ENCODE measurements at places on chromosomes 4 and X.

DNA sequence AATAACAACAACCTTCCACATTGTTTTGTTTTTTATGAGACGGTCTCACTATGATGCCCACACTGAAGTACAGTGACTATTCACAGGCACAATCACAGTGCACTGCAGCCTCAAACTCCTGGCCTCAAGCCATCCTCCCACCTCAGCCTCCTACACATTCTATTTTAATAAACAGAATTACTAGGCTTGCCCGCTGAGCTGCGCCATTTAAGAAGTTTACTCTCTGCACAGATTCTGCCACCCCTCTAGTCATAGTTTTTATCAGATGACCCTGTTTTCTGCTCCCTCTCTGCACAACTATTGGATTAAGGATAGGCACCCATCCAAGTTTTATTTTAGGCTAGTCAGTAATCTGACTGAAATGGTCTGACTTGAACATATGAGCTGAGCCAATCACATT lies 11.3 kb upstream of the COX18 start:
- DNase-seq: peak; percentile 20

DNA sequence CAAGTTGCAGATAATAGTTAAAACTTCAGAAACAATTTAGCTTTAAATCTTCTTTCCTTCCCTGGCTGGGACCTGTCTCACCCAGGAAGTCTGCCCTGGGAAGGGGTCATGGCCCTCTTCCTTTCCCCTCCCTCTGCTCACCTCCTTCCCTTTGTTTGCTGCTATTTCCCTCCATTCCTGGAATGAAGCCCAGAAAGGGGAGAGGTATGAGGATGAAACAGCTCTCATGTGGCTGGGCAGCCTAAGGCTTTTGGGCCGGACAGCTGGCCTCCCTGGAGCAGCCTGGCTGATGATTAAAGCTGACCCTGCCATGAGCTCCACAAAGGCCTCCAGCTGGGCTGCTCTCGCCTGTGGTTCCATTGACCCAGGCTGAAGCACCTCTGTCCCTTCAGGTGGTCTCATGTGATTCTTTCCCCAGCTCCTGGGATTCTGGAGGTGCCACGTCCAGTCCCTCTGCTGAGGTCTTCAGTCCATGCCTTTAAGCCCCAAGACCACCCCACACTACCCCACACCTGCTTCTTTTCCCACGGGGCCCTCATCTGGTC lies 202.1 kb downstream of the PTTG2 start:
- DNase-seq: peak; percentile 90

- no peak for DNase-seq
Measured at GRCh38 chrX:149845385-149845784, 35.6 kb upstream of the MAGEA8 start.

GRCh38 chr4:89295415-89295927 lies 12.1 kb downstream of the GPRIN3 start:
- DNase-seq: no peak

DNA sequence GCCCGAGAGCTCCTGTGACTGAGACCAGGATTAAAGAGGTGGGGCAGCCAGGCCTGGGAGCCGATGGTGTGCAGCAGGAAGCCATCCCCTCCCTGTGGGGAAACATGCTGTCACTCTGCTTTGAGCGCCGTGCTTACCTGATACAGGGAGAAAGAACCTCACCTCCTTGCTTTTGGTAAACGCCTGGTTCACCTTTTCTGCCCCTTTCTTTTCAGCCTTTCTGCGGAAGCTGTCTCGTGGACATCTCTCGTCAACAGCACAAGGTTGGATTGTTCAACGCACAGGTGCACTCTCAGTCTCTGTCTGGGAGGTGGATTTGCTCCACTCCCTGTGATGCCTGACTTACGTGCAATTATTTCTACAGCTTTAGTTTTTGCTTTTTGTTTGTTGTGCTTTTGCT lies 12.0 kb downstream of the ZFYVE28 start:
- DNase-seq: no peak

GRCh38 chr4:164550989-164551712 lies 202.8 kb upstream of the SMIM31 start:
- DNase-seq: no peak

DNA sequence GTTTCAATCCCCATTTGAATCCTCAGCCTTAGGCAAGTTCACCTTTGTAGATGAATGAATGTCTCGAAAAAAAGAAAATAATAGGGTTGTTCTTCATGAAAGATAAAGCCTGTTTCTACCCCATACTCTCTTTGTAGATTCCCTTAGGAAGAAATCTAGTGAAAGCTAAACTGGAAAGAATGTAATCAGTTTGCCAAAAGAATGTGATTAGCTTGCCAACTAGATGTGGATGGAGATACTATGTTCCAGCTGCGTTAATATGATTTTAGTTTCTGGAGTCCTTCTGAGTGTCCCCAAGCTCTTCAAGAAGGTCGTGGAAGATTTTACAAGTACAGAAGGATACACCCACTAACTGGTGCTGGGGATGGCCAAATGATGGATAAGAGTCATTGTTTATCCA lies 162.3 kb upstream of the EDNRA start:
- peak; percentile 44 for DNase-seq

All from fibroblast of villous mesenchyme (primary cell).